Hippocampal formation (tissue), 2 donors: ENCODE measurements at places on chromosomes 5 and 9.
A peak's percentile ranks its signal among the peaks of the same experiment; 100 is the strongest.

- no peak for DNase-seq
These were observed 47.4 kb downstream of the UBAP2 start for GRCh38 chr9:34001298-34001697.

GRCh38 chr9:127021664-127022363 is 100.6 kb downstream of the ANGPTL2 start:
- DNase-seq: peak; percentile 80

DNA sequence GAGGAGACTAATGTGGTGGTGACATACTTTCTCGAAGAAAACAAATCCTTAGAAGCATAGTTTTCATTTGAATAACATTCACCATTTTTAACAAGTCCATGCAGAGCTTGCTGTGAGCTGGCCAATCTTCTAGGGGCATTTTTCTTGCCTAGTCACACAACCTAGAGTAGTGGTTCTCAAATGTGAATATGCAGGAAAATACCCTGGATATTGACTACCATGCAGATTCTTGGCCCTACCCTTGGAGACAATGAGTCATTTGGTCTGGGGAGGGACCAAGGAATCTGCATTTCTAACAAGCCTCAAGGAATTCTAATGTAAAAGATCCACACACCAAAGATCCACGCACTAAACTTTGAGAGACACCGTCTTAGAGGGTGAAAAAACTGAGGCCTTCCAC is 23.5 kb downstream of the GDNF start:
- no peak for DNase-seq

GRCh38 chr5:179182601-179183000 is 122.4 kb downstream of the ZNF354C start:
- no peak for DNase-seq

DNA sequence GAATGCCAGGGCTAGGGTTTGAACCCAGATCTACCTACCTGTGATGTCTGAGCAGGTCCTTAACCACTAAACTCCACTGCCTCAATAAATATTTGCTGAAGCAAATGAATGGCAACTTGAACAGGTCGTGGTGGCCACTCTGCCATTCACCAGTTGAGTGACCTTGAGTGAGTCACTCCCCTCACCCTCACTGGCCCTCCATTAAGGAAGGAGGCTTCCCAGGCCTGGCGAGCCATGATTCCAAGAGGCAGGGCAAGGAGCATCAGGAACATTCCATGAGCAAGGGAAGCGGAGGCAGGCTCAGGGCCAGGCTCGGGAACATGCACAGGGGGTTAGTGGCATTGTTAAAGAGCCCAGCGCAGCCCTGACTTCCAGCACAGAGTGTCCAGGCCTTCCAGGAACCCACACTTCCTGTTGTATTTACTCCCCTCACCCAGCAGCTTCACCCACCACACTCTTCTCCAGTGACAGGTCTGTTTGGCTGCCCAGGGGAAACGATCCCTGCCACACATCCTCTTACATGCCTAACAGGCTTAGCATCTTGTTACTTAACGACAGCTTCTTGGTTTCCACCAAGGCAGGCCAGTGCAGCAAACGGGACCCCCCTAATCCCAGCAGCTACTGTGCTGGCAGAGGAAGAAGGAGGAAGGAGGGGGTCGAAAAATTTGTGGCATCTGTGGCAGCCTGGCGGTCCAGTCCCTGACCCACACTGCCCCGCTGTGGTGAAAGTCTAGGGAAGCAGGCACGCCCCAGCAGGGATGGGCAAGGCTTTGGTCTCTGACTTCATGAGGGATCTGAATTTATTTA is 43.7 kb upstream of the TTC1 start:
- DNase-seq: no peak

DNA sequence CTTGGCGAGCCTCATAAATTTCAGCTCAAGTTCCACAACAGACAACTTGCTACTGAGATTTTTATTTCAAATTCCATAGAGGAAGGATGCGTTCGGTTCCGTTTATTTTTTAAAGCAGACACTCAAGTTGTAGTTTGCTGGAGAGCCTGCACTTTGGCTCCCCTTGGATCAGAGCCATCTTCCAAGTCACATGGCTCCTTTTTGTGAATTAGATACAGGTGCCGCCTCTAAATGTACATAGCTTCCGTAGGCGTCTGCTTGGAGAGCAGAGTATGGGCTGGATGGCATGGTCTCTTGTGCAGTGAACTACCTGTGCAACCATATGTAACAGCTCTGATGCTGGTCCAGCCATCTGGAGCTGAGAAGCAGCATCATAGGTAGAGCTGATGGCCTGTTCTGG is 73.9 kb upstream of the WWC1 start:
- no peak for DNase-seq

- no peak for DNase-seq
These were observed 9.8 kb upstream of the MARCOL start for GRCh38 chr5:148228392-148228984.

DNA sequence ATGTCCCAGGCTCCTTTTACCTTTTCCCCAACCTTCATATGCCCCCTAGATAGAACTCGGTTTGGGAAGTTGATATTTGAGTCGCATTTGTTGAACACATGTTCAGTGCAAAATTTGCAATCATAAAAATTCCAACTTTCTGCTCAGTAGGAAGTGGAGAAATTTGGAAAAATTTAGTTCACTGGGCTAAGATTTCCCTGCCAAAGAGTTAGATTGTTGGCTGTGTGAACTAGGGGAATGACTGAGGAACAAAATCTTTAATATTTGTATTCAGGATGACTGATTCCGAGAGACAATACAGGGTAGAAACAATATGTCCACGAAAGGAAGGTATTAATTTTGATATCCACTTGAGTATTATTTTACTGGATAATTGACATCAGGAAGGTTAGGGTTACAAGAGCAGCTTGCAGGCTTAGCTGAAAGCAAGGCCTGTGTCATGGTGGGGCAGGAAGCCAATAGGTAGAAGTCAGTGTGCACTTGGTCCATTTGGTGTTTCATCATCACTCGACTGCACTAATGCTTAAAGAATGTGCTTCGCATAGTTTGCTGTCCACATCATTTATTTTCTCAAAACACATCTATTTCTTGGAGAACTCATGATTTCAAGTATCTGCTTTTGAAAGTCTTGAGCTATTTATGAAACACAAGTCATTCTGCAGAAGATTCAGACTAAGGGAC is 59.4 kb upstream of the GNA14 start:
- DNase-seq: no peak

GRCh38 chr9:129138144-129138462 is 26.9 kb downstream of the PTPA start:
- DNase-seq: no peak

DNA sequence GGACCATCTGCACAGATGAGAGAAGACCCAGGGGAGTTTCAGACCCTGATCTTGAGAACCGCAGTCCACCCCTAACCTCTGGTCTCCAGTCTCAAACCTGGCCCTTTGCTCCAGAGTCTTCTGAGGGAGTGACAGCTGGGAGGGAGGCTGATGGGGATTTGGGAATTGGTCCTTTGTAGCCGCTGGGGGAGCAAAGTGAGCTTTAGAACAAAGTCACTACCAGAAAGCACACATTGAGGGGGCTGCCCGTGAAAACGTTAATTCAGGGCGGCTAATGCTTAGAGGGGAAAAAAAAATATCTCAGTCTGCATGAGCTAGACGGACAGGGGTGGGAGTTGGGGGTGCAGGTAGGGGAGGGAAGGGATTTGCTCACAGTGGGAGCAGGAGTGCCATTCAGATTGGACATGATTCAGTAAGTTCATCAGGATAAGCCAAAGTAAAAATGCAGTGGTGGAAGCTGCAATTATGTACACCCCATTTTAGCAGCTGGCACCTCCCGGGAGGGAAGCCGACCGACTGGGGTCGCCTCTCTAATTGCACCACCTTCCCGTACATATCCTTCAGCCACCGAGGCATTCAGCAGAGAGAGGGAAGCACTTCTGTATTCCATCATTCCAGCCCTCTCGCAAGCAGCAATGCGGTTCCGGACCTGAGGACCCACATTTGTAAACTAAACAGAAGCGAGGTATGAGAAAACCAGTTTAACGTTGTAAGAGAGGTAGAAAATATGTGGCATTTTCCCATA is 123.4 kb upstream of the RETREG1 start:
- no peak for DNase-seq

- DNase-seq: no peak
These were observed 217.9 kb downstream of the TAF11L14 start for GRCh38 chr5:17852111-17852510.

DNA sequence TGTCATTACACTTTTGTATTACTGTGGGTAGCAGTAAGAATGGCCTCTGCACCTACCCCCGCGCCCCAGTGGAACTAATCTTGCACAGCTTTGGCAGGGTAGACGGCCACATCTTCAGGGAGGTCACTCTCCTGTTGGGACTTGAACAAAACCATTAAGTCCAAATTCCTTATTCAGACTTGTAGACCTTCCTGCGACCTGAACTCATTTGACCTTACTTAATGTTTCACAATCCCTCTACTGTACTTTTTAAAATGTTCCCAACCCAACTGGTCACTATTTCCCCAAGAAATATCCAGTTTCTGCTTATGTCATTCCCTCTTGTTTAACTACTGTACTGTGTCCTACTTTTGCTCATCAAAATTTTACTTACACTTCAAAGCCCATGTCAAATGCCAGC is 5.3 kb upstream of the FAM120AOS start:
- no peak for DNase-seq

- peak; percentile 15 for DNase-seq
These were observed 25.8 kb downstream of the FPGS start for GRCh38 chr9:127828262-127829031.

DNA sequence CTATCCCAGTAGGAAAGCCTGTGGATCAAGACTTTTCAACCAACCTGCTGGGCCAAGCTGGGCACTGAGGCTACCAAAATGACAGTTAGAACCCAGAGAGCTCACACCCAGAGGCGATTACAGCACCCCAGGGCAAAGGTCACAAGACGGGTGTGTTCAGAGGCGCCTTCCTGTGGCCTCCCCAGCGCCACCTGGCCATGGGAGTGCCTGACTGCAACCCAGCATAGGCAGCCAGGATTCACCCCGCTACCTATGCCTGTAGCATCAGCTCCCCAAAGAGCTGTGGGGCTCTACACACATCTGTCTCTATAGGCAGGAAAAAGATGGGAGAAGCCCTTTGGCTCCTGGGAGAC is 33.5 kb downstream of the PDGFRB start:
- no peak for DNase-seq
